ENCODE measurements at places on chromosomes 4 and X. TPM values are rescaled to one million over a fixed set of nuclear protein-coding genes. Genes with fewer than 3 reads are reported as not detected.

The MMRN1 gene
- 0.17 TPM for total RNA-seq

GRCh38 chr4:86446996-86447395, 87.1 kb upstream of the MAPK10 start:
- no peak for DNase-seq
- no peaks in the 10 kb centered on the region for H3K4me1 ChIP-seq
- no peak overlapping the region for H3K27ac ChIP-seq
- no peaks in the 10 kb centered on the region for H3K36me3 ChIP-seq
- H3K27me3 ChIP-seq: no peaks in the 10 kb centered on the region
- H3K4me3 ChIP-seq: no peak overlapping the region

DNA sequence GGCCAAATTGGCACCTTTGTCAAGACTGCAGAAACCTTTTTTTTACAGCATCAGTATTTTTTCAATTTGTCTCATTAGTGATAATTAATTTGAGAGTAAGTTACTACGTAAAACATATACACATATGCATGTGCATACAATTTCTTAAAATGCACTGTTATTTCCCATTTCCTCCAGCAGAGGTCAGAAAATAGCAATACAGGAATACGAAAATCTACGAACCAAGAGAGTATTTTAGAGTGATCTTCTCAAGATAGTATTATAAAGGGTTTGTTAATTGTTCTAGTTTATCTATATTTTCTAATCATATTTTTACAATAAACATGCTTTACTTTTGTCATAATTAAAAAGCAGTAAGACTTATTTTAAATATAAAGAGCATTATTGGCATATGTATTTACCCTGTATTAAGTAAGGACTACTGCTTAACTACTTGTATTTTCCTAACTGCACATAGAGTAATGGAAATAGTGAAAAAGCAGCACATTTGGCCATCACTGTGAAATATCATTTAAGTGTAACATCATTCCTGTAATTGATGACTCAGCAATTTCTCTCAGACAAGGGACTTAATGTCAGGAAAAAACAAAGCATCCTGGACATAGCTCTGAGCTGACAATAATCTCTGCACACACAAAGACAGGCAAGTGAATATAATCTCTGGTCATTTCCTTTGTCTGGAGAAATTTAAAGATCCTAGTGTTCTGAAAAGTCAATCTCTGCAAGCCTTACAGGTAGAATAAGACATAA, 45.6 kb downstream of the MAOB start:
- no peaks in the 10 kb centered on the region for H3K4me1 ChIP-seq
- DNase-seq: peak; percentile 7
- H3K4me3 ChIP-seq: no peak overlapping the region
- H3K36me3 ChIP-seq: no peaks in the 10 kb centered on the region
- H3K27ac ChIP-seq: no peak overlapping the region

- no peaks in the 10 kb centered on the region for H3K4me1 ChIP-seq
- no peak for DNase-seq
- H3K36me3 ChIP-seq: no peaks in the 10 kb centered on the region
- no peak overlapping the region for H3K4me3 ChIP-seq
- H3K27me3 ChIP-seq: no peaks in the 10 kb centered on the region
These were observed 60.5 kb upstream of the TAB3 start for GRCh38 chrX:30949554-30949953.

All from astrocyte (in vitro differentiated cells and primary cell).